Activated naive CD4-positive, alpha-beta T cell treated with anti-CD3 and anti-CD28 coated beads for 36 hours (primary cell): ENCODE measurements at places on chromosomes 12 and 14. TPM values are rescaled to one million over a fixed set of nuclear protein-coding genes. Genes with fewer than 3 reads are reported as not detected.

Gene KRT7
- total RNA-seq: 3.4 TPM

- DNase-seq: no peak
Observed at GRCh38 chr12:6909421-6910145, 4.8 kb upstream of the ENO2 start.

Gene SLC6A15
- total RNA-seq: not detected

DNA sequence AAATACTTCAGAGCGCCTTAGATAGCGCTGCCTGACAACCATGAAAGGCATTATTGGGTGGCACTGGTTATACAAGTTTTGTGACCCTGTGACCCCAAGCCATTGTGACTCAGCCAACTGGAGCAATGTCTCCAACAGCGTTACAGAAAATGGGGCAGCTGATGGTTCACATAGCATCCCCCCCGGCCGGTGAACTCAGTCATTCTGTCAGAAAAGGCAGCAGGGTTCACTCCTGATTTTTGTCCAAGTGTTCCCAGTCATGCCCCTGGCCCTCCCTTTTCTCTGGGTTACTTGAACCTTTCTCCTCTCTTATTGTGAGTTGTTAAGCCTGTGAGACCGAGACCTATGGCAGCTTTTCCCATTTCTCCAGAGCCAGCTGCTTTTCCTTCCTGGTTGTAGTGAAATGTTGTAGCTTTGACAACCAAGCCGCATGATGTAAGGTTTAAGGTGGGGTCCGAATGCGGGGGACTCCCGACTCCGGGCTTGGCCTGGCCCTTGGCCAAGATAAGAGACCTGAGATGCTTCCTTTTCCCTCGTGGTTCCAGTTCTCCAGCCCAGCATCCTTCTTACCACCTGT lies 22.0 kb downstream of the CD9 start:
- no peak for DNase-seq

DNA sequence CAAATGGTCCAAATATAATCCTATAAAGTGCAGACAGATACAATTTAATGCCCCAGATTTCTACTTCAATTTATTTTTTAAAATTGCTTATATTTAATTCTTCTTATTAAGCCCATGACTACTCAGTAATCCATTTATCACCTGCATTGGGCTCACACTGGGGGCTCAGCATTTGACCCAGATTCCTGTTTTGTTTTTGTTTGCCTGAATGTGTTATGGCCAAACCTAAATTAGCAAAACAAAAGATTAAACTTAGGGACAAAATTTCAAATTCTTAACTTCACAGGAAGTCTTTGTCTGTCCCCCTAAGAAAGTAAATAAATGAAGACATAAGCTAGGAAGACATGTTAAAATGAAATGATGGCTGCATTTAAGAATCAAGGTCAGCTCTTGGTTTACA lies 322.3 kb downstream of the RMST start:
- no peak for DNase-seq

Gene SERPINA10
- total RNA-seq: not detected

DNA sequence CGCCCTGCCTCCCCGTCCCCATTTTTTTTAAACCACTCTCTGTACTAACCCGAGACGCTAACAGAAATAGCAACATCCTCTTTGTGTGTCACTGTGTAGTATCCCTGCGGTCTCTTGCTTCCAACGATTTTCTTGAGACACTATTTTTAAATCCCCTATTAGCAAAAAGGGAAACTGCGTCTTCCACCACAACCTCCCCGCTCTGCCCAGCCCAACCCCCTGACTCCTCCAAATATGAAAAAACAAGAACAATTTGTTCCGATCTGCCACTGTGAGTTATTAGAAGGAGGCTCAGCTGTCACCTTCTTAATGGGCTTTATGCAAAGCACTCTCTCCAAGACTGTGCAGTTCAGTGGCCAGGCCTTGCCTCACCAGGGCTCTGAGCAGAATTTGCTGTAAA lies 76.3 kb downstream of the MAP1LC3B2 start:
- no peak for DNase-seq

DNA sequence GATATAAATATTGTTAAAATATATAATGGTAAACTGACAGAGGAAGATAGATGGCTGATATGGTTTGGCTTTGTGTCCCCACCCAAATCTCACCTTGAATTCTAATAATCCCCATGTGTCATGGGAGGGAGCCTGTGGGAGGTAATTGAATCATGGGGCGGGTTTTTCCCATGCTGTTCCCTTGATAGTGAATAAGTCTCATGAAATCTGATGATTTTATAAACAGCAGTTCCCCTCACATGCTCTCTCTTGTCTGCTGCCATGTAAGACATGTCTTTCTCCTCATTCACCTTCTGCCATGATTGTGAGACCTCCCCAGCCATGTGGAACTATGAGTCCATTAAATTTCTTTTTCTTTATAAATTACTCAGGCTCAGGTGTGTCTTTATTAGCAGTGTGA lies 46.3 kb downstream of the PTCSC3 start:
- DNase-seq: no peak

DNA sequence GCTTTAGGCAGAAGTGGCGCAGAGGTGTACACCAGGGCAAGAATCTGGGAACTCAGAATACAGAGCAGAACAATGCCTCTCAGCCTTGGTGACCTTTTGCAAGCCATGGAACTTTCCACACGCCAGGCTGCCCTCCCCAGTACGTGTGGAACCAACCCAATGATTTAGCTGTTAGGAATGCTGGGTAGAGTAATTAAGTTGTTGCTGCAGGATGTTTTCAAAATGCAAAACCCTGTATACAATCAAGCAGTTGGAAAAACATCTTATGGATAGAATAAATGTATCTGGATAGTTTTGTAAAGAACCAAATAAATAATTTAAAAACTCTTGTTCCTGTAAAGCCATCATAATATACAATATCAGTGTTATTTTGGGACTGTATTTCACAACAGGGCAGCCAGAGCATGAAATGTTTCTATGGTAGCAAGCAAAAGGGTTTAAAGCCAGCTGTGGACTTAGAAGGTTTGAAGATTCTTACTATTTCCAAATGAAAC lies 19.4 kb downstream of the PPP1R36 start:
- no peak for DNase-seq

- no peak for DNase-seq
Observed at GRCh38 chr12:43004908-43005307, 415.4 kb upstream of the PRICKLE1 start.

GRCh38 chr12:112275207-112275606 lies 107.0 kb downstream of the HECTD4 start:
- DNase-seq: no peak

Gene ADCY6
- total RNA-seq: 0.15 TPM

DNA sequence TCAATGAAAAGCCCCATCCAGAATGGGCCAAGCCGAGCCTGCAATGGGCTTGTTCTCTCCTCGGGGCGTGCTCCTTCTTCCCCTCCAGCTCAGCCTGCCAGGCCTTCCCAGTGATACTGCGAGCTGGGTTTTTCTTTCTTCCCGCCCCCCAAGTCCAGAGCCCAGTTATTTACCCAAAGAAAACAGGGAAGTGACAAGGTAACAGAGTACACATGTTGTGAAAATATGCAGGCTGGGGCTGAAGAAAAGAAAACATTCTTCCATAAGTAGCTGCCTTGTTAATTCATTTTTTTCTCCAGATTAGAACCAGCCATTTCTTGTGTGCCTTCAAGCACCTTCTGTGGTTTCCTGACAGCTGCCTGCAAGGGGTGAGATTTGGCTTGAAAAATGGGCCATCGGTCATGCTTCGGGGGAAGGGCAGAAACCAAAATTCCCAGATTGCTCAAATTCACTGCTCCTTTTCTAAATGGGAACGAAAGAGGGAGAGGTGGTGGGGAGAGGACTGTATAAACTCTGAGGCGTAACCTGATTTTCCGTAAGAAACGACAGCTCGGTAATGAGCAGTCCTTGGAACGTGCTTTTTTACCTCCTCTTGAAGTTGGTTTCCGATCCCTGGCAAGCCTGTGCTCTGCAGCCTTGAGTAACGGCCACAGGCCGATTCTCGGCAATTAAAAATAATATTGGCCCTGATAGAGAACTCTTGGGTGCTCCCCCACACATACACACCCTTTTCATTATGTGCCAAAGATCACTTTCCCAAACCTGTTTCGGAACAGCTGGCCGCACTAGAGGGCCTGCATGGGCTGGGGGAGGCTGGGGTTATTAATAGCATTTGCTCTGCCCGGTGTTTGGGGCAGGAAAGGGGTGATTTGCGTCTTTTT lies 229.4 kb downstream of the ZFP36L1 start:
- no peak for DNase-seq

Gene TRIM9
- total RNA-seq: 0.76 TPM

Gene YBX3
- total RNA-seq: 219 TPM

DNA sequence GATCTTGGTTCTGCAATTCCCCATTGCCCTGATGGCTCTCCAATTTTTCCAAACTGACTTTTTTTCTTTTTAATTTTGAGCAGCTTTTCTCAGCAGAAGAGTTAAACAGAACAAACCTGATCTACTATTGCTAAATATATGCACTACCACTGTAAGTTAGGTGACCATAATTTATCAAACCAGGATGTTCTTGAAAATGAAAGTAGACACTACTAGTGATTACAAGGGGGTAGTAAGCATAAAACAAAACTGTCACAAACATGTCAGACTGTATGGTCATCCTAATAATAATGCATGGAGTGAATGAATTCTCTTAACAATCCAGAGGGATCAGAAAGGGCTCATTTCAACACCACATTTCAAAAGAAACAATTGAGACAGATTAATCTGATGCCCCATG lies 183.0 kb upstream of the FOXN3 start:
- no peak for DNase-seq

Gene LUM
- total RNA-seq: not detected

DNA sequence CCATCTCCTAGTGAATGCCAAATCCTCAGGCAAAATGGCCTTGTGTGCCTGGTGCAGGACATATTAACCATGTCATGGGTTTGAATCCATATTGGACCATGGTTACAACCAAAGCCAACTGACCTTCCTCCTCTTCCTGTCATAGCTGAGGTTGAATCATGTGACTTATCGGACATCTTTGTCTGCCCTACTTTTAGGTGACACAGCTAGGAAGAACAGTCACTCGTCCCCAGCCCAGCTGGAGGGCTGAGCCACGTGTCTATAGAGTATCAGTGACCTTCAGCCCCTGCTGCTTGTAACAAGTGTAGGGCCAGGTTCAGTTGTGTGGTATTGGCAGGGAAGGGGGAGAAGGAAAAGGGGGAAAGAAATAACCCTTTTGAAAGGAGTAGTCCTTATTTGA lies 225.2 kb downstream of the KTN1 start:
- DNase-seq: no peak

GRCh38 chr14:77804592-77804991 lies 4.7 kb downstream of the ADCK1 start:
- DNase-seq: peak; percentile 64

DNA sequence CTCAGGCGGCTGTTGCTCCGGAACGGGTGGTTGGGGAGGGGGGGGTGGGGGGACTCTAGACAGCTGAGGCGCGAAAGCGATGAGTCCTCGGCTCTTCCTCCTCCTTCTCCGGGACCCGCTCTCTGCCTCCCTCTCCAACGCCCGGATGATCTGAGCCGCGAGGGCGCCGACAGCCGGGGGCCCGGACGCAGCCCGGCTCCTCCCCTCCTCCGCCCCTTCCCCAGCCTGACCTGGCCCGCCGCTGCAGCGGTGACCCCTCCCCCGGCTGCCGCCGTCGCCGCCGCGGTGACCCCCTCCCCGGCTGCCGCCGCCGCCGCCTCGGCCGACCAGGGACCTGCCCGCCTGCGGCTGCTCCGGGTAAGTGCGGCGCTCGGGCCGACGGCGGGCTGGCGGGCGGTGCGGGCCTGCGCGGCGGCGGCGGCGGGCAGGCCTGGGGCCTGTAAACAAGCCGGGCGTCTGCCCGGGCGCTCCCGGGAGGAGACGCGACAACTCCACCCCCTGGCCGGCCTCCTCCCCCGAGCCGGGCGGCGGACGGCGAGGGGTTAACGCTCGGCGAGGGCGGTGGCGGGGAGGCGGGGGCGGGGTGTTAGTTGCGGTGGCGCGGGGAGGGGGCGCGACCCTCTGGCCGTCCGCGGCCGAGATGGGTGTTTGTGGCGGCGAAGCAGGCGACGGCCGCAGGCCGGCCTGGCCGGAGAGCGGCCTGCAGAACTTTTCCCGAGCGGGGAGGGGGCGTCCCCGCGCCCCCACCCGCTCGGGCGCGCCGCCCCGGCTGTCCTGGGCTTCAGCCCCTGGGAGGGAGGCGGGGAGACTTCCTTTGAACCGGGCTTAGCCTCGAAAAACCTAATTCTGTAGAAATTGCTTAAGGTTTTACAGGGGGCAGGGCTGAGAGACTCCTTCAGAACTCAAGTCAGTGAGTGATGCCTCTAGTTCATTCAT lies 568 bp downstream of the PPM1A start:
- peak; percentile 61 for DNase-seq
